ENCODE measurements at places on chromosomes 7 and 10. TPM values are rescaled to one million over a fixed set of nuclear protein-coding genes. Genes with fewer than 3 reads are reported as not detected.
A peak's percentile ranks its signal among the peaks of the same experiment; 100 is the strongest.

DNA sequence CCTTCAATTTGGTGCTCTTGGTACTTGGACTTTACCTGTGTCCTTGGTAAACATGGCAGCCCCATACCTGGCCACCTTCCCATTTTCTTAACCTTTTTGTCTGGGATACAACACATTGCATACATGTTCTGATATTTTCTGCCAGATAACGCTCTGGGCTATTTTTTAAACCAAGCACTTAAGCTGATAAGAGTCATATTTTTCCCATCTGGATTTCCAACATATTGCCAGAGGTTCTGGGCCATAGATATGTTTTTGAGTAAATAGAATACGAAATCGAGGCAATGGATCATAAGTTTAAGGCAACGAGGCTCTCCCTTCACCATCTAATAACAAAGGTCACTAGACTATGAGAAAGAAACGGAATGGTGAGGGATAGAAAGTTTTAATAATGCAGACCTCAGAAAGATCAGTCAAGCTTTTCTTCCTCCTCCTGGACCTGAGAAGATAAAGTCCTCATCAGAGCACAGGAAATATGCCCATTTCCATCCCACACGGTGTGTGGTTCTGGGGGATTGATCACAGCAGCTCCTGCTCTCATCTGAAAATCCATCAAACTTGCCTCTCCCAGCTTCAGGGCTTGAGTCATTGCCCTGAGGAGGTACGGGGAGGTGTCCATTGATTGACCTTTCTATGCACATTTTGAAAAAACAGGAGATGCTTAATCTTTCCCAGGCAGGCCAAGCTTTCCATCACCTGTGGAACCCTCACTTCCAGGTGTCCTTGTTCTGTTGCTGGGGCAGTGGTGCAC, 257.2 kb downstream of the GFRA1 start:
- 0 out of 2 replicates have a peak, but pooled peaks cover 2% of the 10 kb centered on the region for H3K27me3 ChIP-seq
- peaks cover 13% of the 10 kb centered on the region for H3K4me1 ChIP-seq
- no peak overlapping the region for H3K27ac ChIP-seq
- no peak for DNase-seq
- H3K36me3 ChIP-seq = peaks cover 4% of the 10 kb centered on the region
- H3K4me3 ChIP-seq = no peak overlapping the region

Gene BMPER
- 1.9 TPM for total RNA-seq

DNA sequence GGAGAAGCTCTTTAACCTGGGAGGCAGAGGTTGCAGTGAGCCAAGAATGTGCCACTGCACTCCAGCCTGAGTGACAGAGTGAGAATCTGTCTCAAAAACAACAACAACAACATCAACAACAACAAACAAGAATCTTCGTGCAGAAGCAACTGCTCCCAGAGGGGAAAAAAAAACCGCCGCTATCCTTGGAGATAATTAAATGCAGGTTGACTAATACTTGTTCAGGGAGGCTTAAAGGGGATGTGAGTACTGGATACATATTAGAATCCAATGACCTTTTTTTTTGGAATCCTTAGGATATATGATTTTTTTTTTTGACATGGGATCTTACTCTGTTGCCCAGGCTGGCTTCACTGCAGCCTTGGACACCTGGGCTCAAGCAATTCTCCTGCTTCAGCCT, 89.6 kb upstream of the FAM171A1 start:
- H3K27me3 ChIP-seq = peaks cover 25% of the 10 kb centered on the region
- no peak for DNase-seq
- H3K27ac ChIP-seq = no peak overlapping the region
- no peak overlapping the region for H3K4me3 ChIP-seq

Gene GPR37
- 20.4 TPM for total RNA-seq

- H3K4me1 ChIP-seq = peaks cover 34% of the 10 kb centered on the region
- no peak for DNase-seq
- peaks cover 9% of the 10 kb centered on the region for H3K27me3 ChIP-seq
These were observed 3.7 kb downstream of the CCNJ start for GRCh38 chr10:96047004-96047649.

Gene CDNF
- total RNA-seq = 1.4 TPM

Gene PRF1
- 0.11 TPM for total RNA-seq

DNA sequence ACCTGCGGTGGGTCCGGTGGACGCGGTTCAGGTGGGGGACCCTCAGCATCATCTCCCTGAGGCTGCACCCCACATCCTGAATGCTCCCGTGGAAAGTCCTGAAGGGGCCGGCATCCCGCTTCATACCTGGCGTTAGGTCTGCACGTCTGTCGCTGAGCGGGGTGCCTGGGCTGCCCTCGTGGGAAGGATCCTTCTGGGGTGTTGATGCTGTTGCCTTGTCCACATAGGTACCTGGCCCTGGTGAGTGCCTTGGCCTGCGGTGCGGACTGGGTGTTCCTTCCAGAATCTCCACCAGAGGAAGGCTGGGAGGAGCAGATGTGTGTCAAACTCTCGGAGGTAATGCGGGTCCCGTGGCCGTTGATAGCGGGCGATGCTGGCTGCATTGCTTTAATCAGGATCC, 37.8 kb downstream of the PFKP start:
- no peak overlapping the region for H3K27ac ChIP-seq
- no peak for DNase-seq
- no peak overlapping the region for H3K4me3 ChIP-seq

GRCh38 chr10:119457966-119458766, 84.4 kb downstream of the RGS10 start:
- no peak overlapping the region for H3K4me3 ChIP-seq
- no peaks in the 10 kb centered on the region for H3K27me3 ChIP-seq
- no peak overlapping the region for H3K27ac ChIP-seq
- peaks cover 3% of the 10 kb centered on the region for H3K36me3 ChIP-seq
- H3K4me1 ChIP-seq = peaks cover 7% of the 10 kb centered on the region
- DNase-seq = no peak

- no peaks in the 10 kb centered on the region for H3K36me3 ChIP-seq
- DNase-seq = no peak
- no peaks in the 10 kb centered on the region for H3K27me3 ChIP-seq
- H3K4me3 ChIP-seq = no peak overlapping the region
- peaks cover 5% of the 10 kb centered on the region for H3K4me1 ChIP-seq
- no peak overlapping the region for H3K27ac ChIP-seq
These were observed 18.8 kb downstream of the MMD2 start for GRCh38 chr7:4939971-4940728.

DNA sequence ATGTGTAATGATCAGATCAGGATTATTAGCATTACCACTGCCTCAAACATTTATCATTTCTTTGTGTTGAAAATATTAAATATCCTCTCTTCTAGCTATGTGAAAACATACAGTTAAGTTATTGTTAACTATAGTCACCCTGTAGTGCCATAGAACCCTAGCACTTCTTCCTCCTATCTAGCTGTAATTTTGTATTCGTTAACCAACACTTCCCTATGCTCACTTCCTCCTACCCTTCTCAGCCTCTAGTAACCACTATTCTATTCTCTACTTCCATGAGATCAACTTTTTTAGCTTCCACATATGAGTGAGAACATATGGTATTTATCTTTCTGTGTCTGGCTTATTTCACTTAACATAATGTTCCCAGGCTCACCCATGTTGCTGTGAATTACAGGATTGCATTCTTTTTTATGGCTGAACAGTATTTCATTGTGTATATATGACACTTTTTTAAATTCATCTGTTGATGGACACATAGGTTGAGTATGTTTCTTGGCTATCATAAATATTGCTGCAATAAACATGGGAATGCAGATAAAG, 132.7 kb upstream of the RHOBTB1 start:
- H3K4me1 ChIP-seq = no peaks in the 10 kb centered on the region

Gene CPXM2
- total RNA-seq = 4.7 TPM

DNA sequence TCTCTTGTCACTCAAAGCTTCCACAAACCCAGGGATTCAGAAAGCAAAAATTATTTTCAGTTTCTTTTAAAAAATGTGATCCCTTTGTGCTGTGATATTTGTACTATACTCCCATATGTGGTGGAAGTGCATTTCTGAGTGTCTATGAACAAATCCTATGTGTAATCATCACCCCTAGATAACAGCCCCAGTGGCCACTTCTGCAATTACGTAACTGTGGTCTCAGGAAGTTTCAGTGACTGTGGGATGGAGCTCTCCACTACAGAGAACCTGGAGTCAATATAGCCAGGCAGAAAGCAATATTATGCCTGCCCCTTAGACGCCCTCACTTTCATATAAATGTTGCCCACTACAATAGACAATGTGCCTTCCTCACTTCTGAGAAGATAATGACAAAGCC, 1101.7 kb upstream of the GHITM start:
- H3K36me3 ChIP-seq = no peaks in the 10 kb centered on the region
- H3K4me3 ChIP-seq = no peak overlapping the region
- no peak overlapping the region for H3K27ac ChIP-seq
- H3K27me3 ChIP-seq = no peaks in the 10 kb centered on the region
- H3K4me1 ChIP-seq = no peaks in the 10 kb centered on the region

DNA sequence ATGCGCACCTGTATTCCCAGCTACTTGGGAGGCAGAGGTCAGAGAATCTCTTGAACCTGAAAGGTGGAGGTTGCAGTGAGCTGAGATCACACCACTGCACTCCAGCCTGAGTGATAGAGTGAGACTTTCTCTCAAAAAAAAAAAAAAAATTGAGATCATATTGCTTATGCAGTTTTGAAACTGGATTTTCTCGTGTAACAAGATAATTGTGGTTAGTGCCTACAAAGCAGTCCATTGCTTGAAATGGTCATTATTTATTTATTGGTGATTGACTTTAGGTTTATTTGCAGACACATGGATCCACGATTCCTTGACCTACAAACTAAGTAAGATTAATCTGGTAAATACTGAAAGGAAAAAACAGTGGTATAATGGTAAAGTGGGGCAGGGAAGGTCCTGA, 149.8 kb downstream of the TAX1BP1 start:
- H3K27ac ChIP-seq = no peak overlapping the region
- H3K27me3 ChIP-seq = no peaks in the 10 kb centered on the region
- peaks cover 7% of the 10 kb centered on the region for H3K4me1 ChIP-seq
- no peak for DNase-seq

Gene SSC4D
- total RNA-seq = 27.9 TPM

Gene SPOCK2
- 4.7 TPM for total RNA-seq

DNA sequence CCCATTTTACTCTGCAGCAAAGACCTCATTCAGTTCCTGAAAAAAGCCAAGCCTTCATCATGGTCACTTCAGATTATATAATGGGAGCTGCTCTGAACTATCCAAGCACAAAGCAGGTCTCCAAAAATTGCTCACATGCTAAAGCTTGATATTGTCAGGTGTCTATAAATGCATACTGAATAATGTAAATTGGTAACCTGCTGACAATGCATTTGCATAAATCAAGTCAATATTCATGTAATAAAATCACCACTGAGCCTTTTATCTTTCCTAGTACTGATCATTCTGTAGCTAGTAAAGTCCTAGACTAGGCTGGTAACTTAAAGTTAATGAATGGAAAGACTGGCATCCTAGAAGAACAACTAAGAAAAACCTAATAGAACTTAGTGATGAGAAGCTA, 188.3 kb downstream of the IMMP2L start:
- H3K4me1 ChIP-seq = peaks cover 11% of the 10 kb centered on the region
- H3K36me3 ChIP-seq = no peaks in the 10 kb centered on the region
- DNase-seq = no peak
- no peak overlapping the region for H3K4me3 ChIP-seq
- no peaks in the 10 kb centered on the region for H3K27me3 ChIP-seq

GRCh38 chr10:35895331-35895730, 253.2 kb upstream of the FZD8 start:
- H3K27me3 ChIP-seq = no peaks in the 10 kb centered on the region
- H3K27ac ChIP-seq = no peak overlapping the region
- no peak for DNase-seq
- peaks cover 12% of the 10 kb centered on the region for H3K4me1 ChIP-seq
- 0 out of 2 replicates have a peak, but pooled peaks cover 3% of the 10 kb centered on the region for H3K36me3 ChIP-seq
- no peak overlapping the region for H3K4me3 ChIP-seq

Gene FOXP2
- total RNA-seq = 0.17 TPM

Gene STEAP4
- 0.18 TPM for total RNA-seq

- H3K27ac ChIP-seq = no peak overlapping the region
- H3K36me3 ChIP-seq = peaks cover 11% of the 10 kb centered on the region
- no peak overlapping the region for H3K4me3 ChIP-seq
- no peak for DNase-seq
- peaks cover 53% of the 10 kb centered on the region for H3K4me1 ChIP-seq
These were observed 273.1 kb downstream of the SEMA3D start for GRCh38 chr7:84913731-84914130.

DNA sequence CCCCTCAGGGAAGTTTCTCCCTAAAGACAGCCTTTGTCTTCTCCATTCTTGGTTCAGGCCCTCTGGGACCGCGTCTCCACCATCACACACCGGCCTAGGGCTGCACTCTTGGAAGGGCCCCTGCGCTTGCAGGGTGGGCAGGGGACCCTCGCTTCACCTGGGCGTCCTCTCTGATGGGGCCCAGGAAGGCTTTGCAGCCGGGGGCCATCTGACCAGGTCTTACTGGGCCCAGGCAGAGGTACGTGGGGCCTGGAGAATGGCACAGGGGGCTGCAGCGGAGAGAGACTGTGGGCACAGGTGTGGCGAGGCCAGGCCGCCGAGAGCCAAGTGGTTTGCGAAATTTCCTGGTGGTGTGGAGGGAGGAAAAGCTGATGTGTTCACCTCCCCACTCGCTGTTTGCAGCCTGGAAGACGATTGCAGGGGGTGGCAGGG, 44.4 kb downstream of the ALOX5 start:
- H3K27me3 ChIP-seq = peaks cover 10% of the 10 kb centered on the region
- H3K4me1 ChIP-seq = peaks cover 18% of the 10 kb centered on the region
- no peak for DNase-seq
- H3K36me3 ChIP-seq = no peaks in the 10 kb centered on the region
- no peak overlapping the region for H3K27ac ChIP-seq
- peak overlapping the region; percentile 94 for H3K4me3 ChIP-seq

DNA sequence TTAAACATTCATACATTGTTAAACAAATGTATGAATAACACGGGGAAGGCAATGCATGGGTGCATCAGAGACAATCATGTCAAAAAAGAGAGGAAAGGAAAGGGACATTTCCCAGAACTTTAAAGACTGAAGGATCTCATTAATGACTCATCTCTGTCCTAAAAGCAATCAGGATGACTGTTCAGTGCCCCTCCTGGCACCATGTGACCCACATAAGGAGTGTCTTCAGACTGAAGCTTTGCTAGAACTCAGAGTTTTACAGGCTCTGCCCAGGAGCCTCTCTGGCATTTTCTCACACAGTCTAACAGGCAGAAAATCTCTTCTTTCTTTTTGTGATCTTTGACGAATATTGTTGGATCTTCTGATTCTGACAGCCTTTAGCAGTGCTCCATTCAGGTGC, 315.3 kb downstream of the OTUD1 start:
- no peak overlapping the region for H3K27ac ChIP-seq
- no peak overlapping the region for H3K4me3 ChIP-seq
- no peak for DNase-seq
- no peaks in the 10 kb centered on the region for H3K36me3 ChIP-seq
- H3K27me3 ChIP-seq = no peaks in the 10 kb centered on the region

GRCh38 chr10:122307669-122308416, 36.7 kb downstream of the BTBD16 start:
- H3K4me3 ChIP-seq = no peak overlapping the region
- H3K4me1 ChIP-seq = peaks cover 21% of the 10 kb centered on the region
- H3K36me3 ChIP-seq = peaks cover 6% of the 10 kb centered on the region
- no peaks in the 10 kb centered on the region for H3K27me3 ChIP-seq
- no peak for DNase-seq

Gene MYL10
- not detected for total RNA-seq

Gene GARIN1A
- not detected for total RNA-seq

All from WTC11 (cell line).